Right atrium auricular region (tissue), 2 donors: ENCODE measurements at places on chromosomes 13 and 19.

- DNase-seq, result no peak
Observed at GRCh38 chr19:42198676-42199439, 18.6 kb downstream of the DEDD2 start.

DNA sequence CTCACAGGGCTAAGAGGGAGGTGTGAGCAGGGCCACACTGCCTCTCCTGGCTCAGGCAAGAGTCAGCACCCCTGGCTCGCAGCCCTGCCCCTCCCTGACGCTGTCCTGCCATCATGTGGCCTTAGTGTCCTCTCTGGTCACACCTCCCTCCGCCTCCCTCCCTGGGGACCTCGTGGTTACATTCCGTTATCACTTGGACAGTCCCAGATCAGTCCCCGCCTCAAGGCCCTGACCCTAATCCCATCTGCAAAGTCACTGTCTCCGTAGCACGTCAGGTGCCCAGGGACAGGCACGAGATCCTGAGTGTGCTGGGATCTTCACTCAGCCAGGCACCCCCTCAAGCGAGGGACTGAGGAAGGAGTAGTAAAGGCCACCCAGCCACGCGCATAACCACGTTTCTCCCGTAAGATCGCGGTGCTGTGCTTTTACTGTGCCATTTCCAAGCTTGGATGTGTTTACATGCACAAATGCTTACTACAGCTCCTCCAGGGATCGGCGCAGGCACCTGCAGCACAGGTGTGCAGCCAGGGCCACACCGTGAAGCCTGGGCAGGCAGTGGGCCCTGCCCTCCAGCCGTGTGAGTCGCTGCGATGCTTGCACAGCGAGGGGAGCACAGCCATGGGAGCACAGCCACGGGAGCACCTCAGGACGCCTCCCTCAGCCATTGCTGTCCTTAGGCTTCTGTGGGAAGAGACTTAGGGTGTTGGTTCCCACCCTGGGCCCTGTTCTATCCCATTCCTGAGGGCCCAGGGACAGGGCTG lies 10.7 kb upstream of the TMEM255B start:
- DNase-seq, result no peak

DNA sequence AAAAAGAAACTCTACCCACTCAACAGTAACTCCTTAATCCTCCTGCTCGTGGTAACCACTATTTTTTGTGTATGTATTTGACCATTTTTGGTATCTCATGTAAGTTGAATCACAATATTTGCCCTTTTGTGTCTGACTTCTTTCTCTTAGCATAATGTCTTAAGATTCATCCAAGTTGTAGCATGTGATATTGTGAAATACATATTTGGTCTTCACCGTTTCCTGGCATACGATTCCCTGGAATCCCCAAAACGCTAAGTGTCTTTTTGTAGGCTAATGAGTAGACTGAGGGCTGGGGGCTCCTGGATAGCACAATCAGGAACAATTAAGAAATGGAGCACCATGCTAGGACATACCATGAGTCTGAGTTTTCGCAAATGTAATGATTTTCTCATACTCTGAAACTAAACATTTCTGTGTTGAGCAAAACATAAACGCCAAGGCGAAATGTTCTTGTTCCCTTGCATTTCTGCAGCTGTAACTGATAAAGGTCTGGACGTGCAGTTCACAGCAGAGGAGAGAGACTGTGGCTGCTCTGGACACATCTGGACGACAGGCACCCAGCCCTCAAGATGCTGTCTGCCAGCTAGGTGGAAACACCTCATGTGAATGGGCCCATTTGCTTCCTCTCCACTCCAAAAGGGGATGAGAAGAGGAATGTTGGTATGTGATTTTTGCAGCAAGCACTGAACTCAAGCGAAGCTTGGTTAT lies 38.4 kb downstream of the BRD4 start:
- DNase-seq, result no peak

- DNase-seq, result no peak
Observed at GRCh38 chr13:105266615-105267014, 1268.8 kb downstream of the EFNB2 start.

GRCh38 chr13:48069573-48069972 lies 25.3 kb downstream of the MED4 start:
- no peak for DNase-seq

DNA sequence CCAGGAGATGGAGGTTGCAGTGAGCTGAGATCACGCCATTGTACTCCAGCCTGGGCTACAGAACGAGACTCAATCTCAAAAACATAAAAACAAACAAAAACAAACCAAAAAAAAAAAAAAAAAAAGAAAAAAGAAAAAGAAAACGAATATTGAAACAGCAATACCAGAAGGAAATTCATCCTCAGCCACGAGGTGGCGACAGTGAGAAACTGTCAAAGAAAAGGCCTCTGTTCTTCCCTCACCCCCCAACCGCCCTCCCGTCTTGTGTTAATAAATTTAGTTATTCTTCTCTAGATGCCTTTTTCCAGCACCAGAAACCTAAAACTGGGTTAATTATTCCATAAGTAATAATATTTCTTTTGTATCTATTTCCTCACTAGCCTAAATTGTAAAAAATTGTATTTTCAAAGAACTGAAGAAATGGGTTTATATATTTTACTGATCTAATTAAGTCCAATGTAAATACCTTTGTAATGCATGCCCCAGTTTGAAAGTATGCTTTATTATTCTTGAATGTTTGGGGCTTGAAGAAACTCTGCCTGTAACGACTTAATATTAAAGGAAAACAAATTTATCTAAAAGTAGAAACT lies 38.6 kb downstream of the LIG4 start:
- DNase-seq, result no peak

DNA sequence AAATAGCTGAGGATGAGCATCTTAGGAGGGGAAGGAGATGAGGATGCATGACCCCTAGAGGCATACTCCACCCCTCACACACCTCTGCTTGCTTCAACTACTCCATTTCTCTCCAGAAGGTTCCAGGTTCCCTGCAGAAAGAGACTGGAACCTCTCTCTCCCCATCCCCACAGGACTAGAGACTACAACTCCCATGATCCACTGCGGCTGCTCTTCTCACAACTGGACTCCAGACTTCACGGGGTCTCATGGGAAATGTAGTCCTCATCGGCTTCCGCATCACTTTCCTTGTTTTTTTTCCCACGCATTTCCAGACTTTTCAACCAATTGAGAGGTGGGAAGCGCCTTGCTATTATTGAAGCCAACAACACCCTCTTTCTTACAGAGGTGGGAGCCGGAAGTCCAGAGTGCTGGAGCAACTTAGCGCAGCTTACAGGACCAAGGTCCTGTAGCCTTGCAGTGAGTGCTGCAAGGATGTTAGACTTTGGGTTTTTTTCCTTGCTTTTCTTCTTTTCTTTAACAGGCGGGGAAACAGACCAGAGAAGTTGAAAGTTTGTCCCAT lies 13.9 kb upstream of the CACNG6 start:
- peak; percentile 80 for DNase-seq

GRCh38 chr19:39212375-39212742 lies 8.3 kb upstream of the SYCN start:
- no peak for DNase-seq

GRCh38 chr13:113207890-113208420 lies 514 bp downstream of the PCID2 start:
- DNase-seq, result no peak

- no peak for DNase-seq
Observed at GRCh38 chr13:103289681-103290080, 223.5 kb upstream of the SLC10A2 start.

- DNase-seq, result no peak
Observed at GRCh38 chr13:45143346-45143751, 23.0 kb downstream of the GTF2F2 start.

DNA sequence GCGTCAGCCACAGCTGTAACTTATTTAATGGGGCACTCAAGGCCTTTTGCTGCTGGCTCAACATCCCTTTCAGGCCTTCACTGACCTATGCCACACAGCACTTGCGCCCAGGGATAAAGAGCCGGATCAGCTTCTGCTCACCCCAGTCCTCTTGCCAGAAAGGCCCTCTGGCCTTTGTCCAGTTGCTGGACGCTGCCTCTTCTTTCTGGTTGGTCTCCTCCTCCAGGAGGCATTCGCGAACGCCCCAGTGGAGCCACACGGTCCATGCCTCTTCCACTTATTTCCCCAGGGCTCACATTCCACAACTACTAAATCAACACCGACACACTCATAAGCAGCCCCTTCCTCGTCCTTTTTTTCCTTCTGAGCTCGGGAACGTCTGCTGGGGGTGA lies 3.7 kb upstream of the ZNF329 start:
- DNase-seq, result peak; percentile 60

- no peak for DNase-seq
Observed at GRCh38 chr13:97077341-97077740, 83.1 kb upstream of the OXGR1 start.

GRCh38 chr19:44552324-44552723 lies 22.8 kb upstream of the CEACAM20 start:
- DNase-seq, result peak; percentile 42

DNA sequence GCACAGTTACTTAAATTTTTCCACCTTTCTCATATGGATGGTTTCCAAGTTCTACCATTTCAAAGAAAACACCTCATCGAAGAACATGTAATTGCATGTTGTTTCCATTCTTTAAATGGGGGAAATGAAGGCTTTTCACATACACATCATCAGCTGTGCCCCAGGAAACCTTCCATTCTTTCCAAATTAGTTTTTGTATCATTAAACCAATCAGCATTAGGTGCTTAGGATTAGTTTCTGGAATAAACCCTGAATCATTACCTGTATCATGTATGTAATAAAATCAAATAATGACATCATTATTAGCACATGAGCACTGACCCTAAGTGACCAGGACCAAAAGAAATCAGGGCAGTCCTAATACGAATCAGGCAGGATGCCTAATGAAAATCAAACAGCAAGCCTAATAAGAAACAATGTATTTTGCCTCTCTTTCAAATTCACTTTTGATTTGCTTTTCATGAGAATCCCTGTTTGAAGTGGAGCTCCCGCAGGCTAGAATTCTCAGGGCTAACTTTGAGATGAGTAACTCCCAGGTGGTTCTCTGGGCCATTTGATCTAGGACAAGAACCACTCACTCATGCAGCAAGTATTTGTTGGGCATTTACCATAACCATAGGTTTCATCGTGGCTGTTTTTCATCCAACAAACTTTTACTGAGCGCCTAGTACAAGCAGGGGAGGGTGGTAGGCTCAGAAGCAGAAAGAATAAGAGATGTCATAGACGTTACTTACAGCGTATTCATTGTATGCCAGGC lies 89.2 kb downstream of the MZT1 start:
- DNase-seq, result no peak

DNA sequence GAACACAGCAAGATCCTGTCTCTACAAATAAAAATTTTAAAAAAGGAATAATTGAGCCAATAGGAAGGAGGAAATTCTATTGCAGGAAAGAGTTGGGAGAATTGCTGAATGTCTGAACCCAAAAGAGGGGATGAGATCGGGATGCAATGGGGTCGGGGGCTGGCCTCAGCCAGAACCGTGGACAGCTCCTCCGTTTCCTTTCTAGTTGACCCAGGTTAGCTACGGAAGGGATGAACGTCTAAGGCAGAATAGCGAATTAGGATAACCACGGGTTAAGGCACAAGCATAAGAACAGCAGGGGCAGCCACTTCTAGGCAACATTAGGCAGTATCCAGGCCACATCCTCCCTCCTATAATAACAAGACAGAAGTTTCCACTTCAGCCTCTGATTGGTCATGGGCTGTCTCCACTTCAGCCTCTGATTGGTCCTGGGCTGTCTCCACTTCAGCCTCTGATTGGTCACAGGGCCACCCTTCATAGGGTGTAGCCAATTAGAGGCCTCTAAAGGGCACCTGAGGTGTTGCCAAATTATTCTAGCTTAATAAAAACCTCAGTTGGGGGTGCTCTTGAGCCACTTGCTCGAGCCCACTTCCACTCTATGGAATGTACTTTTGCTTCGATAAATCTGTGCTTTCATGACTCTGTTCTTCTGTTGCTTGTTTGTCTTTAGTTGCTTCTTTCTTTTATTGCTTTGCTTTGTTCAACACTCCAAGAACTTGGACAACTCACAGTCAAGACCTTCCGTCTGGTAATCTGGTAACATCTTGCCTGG lies 24.9 kb upstream of the TPM4 start:
- no peak for DNase-seq

DNA sequence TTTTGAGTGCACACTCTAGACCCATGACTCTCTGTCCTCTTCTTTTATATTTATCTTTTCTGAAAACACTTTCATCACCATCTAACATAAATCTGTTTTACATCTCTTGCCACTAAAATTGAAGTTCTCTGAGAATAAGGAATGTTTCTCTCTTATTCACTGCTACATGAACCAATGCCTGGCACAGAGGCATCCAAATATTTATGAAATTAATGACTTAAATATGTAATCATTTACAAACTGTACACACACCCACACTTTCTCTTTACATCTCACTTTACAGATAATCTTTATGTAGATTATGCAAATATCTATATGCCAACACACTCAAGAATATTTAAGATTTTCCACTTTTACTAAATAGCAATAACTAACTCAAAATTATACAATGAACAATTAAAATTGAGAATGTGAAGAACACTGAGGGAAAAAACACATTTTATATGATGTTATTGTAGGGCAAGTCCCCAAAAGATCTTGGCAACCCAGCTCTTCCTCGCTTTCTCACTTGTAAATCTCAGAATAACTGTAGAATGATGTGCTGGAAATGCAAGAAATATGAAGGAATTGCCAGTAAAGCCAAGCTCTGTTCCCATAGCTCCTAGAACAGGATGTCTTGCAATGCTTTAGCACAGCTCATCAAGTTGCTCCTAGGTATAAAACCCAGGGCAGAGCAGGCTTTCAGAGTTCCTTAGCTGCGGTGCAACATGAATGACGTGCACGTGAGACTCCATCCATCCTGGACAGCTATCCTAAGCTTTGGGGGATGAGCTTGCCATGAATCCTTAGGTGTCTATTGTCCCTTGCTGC lies 50.7 kb downstream of the UGGT2 start:
- DNase-seq, result no peak

GRCh38 chr19:34540811-34541557 lies 59.4 kb downstream of the WTIP start:
- no peak for DNase-seq

- DNase-seq, result peak; percentile 85
Observed at GRCh38 chr13:106533101-106533942, 2.1 kb downstream of the EFNB2 start.

GRCh38 chr13:77176350-77176749 lies 149.4 kb upstream of the FBXL3 start:
- DNase-seq, result no peak

DNA sequence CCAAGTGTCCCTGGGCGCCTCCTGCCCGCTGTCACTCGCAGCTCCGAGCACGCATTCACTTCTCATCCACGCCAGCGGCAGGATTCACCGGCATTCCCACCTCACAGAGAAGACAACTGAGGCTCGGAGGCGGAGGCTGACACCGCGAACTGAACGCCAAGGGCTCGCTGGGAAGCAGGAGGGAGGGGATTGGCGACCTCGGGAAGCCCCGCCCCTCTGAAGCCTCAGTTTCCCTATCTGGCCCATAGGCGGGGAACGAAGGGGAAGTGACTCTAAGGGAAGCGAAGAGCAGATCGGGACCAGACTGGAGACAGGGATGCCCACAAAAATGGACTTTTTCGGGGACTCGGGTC lies 256 bp downstream of the MICOS13 start:
- DNase-seq, result no peak

DNA sequence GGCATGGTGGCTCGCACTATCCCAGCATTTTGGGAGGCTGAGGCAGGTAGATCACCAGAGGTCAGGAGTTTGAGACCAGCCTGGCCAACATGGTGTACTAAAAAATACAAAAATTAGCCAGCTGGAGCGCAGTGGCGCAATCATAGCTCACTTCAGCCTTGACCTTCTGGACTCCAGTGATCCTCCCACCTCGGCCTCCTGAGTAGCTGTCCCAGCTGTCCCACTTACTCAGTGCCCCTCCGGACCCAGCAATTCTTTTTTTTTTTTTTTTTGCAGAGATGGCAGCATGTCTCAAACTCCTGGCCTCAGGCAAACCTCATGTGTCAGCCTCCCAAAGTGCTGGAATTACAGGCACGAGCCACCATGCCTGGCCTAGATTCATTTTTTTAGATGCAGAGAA lies 2.3 kb upstream of the ADAT3 start:
- no peak for DNase-seq
